SHP77 treated with DMSO at 0.1 percent for 48 hours (cell line): ENCODE measurements at places on chromosomes 11 and 22.

DNA sequence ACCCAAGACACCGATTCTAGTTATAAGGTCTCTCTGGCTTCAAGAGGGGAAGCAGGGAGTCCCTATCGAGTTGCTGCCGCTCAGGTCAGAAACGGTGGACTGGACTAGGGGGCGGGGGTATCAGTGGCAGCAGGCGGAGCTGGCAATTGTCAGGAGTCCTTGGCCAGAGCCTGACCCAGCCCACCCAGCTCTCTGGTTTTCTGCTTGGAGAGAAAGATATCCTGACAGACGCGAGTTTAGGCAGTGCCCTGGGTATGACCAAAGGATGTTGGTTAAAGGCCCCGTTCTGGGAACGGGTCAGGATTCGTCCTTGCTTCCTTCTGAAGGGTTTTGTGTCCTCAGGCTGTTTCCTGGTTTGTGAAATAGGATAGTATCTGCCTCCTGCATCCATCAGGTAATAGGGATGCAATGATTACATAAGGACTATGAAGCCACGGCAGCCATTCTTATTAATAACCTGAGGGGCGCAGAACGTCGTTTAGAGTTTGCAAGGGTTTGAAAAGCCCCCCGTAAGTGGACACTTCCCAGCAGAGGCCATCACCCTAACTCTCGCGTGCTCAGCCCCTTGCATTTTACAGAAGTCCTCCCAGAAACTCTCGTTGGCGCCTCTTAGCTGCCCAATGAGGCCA, 700 bp upstream of the DEPDC5 start:
- DNase-seq = peak; percentile 81

DNA sequence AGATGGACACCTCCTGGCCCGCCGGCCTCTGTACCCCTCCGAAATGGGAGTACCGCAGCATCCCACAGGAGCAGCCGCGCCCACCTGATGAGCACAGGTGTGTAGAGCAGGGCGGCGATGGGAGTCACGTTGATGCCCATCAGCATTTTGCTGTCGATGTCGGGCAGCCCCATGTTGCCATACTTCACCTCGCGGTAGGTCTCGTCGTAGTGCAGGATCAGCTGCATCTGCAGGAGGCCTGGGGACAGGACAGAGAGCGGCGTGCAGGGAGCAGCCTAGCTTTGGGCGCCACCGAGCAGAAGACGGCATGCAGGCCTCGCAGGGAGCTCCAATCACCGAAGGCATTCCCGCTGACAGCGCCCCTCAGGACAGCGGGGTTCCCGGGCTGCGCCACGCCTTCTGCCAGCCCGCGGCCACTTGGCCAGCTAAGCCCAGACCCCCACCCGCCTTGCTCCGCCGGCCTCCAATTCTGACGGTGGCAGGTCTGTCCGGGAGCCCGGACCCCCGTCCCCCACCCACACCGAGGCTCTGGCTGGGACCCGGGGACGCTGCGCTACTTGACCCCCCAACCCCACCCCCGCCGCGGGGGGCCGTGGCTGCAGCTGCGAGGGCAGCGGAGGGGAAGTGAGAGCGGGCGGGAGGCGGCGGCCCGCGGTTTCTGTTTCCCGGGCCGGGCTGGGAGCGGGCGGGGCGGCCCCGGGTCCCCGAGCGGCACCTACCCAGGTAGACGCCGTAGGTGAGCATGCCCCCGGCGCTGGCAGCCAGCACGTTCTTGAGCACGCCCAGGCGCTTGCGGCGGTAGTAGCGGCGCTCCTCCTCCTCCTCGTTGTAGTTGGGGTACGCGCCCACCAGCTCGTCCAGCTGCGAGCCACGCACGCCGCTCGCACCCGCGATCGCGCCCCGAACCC, 705 bp downstream of the UNC93B1 start:
- no peak for DNase-seq

- no peak for DNase-seq
Observed at GRCh38 chr22:42787357-42787736, 66.7 kb upstream of the A4GALT start.

DNA sequence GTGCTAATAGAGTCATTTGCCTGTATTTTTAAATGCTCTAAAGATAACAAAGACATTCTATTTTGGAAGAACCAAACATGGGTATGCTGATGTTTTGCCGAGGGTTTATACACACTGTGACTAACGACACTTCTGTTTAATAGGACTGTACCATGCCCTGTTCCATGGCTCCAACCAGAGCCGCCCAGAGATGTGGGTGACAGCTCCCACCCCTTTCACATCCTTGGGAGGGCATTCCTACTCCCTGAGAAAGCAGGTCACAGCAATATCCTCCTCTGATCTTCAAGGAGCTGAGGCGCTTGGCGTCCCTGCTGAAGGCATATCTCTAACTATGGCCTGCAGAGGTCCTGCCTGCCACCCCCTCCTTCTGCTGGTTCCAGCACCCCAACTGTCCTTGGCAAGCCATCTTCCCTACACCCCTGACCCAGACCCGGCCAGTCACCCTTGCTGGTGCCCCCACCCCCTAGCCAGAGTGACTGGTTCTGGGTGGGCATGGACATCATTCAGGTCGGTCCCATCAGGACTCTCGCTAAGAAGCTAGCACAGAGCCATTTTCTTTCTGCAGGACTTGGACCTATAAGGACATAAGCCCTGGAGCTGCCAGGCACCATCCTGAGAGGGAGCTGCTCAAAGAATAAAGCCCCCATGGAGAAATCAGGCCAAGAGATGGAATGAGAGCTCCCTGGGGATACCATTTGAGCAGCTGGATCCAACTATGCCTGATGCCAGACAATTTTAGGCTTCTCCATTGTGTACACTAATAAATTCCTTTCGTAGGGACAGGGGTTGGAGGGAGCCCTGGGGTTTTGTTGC, 381.3 kb downstream of the CTTN start:
- no peak for DNase-seq

GRCh38 chr22:24393012-24393559, 34.3 kb upstream of the ADORA2A start:
- no peak for DNase-seq

GRCh38 chr11:32385998-32386397, 49.3 kb downstream of the WT1 start:
- no peak for DNase-seq

DNA sequence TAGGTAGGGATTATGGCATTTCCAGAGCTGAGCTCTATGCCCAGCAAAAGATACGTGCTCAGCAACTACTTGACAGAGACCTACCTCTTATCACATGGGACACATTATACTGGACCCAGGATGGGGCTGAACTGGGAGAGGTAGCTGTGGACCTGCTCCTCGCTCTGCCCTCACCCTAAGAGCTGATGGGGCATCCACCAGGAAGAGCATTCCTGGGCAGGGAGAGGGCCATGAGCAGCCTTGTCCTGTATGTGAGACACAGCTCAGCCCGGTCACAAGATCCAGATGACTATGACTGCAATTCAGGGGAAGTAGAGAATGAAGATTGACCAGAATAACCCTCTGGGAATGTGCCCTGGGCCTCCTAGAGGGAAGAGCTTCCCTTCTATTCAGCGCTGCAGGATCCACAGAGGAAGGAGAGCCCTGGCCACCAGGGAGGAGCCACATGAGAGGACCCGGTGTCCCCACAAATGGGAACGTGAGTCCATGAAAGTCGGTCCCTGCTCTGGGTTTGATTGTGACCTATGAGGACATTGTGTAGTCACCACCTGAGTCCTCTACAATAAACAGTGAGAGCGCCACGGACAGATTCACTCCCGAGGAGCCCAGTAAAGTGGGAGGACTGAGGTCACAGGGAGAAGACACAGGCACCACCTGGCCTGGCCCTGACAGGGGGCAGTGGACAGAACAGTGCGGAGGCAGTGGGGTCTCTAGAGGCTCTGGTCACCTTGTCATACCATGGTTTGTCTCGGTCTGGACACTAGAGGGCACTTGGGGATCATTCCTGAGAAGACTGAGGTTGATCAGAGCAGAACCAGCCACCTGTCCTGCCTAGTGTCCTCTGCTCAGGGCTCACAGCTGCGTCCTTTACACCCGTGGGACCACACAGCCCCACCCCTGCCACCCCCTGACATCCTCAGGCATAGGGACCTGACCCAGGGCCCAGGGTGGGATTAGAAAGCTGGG, 99.5 kb downstream of the ZNF280B start:
- peak; percentile 17 for DNase-seq

GRCh38 chr11:90639461-90639993, 416.7 kb upstream of the CHORDC1 start:
- no peak for DNase-seq

DNA sequence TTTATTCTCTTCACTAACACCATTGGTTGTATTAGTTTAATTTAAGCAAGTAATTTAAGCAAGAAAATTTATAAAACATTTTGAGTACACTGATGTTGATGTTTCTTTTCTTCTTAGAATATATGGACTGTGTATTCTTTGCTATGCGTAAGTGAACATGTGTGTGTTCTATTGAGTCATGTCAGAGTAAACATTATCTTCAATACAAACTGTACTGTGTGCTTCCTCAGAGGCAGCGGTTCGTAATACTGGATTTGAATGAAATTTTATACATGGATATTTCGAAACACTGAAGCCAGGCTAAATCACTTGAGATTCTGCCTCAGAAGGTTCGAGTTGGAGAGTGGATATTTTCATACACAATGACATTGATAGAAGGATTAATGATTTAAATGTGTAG, 452.6 kb downstream of the LUZP2 start:
- no peak for DNase-seq

GRCh38 chr11:65440831-65441499, 18.4 kb downstream of the NEAT1 start:
- DNase-seq = no peak

DNA sequence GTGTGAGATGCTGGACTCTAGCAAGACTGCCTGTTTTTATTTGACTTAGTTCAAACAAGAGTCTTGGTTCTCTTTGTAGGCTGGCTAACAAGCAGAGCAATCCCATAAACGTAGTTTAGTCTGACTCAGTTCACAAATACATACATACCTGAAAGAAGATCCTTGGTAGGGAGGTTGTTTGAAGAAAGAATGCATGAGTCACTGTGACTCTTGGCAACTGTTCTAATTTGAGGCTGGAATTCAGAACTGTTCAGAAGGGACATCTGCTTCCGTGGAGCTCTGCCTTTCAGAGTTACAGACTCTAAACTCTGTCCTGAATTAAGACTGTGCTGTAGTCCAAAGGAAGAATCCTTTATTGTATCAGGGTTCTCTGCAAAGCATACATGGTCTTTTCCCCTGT, 32.2 kb downstream of the C2CD3 start:
- peak; percentile 81 for DNase-seq

- no peak for DNase-seq
Observed at GRCh38 chr11:78532991-78533390, 41.7 kb downstream of the NARS2 start.

DNA sequence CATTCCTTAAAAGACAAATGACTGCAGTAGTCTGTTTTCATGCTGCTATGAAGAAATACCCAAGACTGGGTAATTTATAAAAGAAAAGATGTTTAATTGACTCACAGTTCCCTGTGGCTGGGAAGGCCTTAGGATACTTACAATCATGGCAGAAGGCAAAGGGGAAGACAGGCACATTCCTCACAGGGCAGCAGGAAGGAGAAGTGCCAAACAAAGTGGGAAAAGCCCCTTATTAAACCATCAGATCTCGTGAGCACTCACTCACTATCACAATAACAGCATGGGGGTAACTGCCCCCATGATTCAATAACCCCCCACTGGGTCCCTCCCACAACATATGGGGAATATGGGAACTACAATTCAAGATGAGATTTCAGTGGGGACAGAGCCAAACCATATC, 16.4 kb upstream of the OR2AT4 start:
- DNase-seq = no peak

- DNase-seq = peak; percentile 33
Observed at GRCh38 chr11:125315079-125315740, 150.7 kb downstream of the PKNOX2 start.

DNA sequence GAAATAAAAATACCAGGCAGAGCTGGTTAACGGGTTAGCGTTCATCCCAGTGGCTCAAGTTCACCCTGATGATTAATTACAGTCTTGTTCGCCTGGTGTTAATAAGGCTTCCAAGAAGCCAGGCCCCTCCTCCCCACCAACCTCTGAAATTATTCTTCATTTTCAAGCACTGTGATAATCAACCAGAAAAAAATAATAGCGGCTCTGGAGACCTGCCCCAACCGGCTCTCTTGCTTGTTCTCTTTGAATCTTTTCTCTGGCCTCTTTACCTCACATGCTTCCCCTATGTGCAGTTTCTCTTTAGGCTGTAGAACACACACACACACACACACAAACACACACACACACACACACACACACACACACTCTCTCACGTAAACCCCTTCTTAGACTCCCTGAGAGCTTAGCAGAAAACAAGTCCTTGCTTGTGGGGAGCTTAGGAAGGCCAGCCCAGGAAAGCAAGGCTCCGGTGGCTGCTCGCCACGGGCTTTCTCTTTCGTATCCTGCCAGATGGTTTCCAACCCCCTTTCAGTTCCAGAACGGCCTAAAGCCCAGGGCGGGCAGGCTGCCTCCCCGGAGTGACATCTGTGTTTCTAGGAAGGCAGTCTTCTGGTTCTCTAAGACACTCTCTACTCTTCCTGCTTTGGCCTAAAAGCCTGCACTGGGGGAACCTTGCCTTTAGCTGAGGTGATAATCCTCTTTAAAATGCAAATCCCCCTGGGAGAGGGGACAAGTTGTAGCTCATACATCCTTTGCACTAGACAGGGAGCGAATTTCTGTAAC, 106.4 kb upstream of the SESN3 start:
- no peak for DNase-seq

- no peak for DNase-seq
Observed at GRCh38 chr11:75031224-75031753, 42.6 kb downstream of the NEU3 start.

DNA sequence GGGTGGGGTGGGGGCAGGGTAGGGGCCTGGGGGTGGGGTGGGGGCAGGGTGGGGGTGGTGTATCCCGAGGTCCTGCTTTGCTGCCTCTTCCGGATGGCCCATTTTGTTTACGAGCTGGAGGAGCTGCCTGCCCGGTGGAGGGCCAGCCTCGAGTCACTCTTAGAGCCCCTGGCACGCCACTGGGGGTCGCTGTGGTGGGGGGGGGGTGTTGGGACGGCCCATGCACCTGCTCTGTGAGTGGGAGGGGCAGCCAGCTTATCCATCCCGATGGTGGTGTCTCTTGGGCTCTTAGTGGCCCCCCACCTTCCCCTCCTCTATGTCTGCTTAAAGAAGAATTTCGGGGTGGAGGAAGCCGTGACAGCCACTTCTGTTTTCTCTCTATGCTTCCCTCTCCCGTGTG, 24.6 kb downstream of the MRGPRD start:
- DNase-seq = no peak

GRCh38 chr11:285021-285893, 3.7 kb upstream of the PGGHG start:
- no peak for DNase-seq

GRCh38 chr11:109784536-109784935, 308.7 kb upstream of the ZC3H12C start:
- no peak for DNase-seq

- DNase-seq = no peak
Observed at GRCh38 chr11:27672836-27673464, 27.3 kb downstream of the BDNF start.

- DNase-seq = no peak
Observed at GRCh38 chr11:18749681-18750319, 23.8 kb upstream of the IGSF22 start.
